Activated T-cell treated with anti-CD3 and anti-CD28 coated beads for 24 hours (primary cell): ENCODE measurements at places on chromosomes 3 and 15.

GRCh38 chr3:149021830-149022229, 30.5 kb downstream of the GYG1 start:
- DNase-seq = no peak

DNA sequence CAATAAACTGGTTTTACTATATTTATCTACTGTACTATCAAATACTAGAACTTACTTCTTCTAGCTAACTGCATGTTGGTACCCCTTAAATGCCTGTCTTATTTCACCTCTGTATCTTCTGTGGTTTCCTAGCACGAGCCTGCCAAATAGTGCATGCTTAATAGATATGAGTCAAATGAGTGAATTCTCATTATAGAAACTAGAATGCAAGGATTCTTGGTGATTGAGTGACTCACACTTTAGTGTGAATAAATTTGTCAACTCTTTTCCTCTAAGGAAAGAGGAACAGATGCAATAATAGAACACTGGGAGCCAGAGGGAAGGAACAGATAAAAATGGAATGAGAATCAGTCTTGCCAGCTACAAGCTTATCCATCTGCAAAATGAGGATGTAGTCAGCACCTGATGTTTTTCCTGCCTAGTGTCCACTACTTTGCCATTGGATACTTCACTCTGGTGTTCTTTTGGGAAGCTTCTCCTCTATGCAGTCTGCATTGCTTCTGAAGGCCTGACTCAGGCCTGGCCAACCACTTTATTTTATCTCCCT, 189.1 kb upstream of the CADPS start:
- no peak for DNase-seq

DNA sequence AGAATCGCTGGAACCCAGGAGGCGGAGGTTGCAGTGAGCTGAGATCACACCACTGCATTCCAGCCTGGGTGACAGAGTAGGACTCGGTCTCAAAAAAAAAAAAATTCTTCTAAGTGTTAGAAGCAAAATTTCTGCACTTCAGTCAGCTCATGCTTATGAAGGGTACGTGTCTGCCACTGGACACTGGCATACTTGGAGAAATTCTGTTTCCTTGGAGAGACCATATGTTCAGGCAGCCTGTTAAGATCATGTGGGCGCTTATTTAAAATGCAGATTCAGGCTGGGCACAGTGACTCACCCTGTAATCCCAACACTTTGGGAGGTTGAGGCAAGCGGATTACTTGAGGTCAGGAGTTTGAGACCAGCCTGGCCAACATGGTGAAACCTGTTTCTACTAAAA, 85.6 kb upstream of the IQSEC1 start:
- no peak for DNase-seq

- no peak for DNase-seq
Measured at GRCh38 chr3:128408693-128409623, 57.7 kb downstream of the DNAJB8 start.

DNA sequence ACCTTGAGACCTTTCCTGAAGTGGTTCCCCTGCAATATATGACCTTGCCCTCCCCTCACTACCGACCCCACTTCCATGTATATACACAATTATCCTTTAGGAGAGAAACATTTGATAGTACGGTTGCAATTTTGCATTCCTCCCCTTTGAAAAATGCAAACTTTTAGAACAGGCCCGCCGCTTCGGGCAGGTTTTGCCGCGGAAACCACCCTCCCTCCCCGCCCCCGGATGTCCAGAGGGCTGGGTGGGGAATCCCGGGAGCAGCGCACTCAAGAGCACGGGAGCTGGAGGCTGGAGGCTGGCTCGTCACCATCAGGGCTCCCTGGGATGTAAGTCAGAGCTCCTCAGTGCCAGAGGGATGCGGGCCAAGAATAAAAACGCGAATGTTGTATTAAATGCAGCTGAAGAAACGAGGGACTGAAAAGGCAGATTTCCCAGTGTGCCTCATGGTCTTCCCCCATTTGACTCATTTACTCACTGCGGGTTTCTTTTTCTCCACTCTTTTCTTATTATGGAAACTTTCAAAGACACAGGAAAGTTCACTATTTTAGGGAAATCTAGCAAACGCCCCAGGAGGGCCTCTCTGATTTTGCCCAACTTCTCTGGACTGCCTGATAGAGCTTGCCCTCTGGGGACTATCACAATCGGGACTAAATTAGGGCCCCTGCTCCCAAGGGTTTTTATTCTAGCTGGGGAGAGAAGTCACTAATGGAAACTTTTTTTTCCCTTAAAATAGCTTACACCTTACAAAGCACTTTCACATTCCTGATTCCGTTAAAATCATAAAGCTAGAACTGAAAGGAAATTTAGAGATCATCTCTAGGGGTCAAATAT, 2.9 kb upstream of the USP3 start:
- no peak for DNase-seq
